ENCODE measurements at places on chromosomes 6 and 20.
A peak's percentile ranks its signal among the peaks of the same experiment; 100 is the strongest.

- DNase-seq: no peak
These were observed 610.9 kb upstream of the MAN1A1 start for GRCh38 chr6:119960456-119960855.

DNA sequence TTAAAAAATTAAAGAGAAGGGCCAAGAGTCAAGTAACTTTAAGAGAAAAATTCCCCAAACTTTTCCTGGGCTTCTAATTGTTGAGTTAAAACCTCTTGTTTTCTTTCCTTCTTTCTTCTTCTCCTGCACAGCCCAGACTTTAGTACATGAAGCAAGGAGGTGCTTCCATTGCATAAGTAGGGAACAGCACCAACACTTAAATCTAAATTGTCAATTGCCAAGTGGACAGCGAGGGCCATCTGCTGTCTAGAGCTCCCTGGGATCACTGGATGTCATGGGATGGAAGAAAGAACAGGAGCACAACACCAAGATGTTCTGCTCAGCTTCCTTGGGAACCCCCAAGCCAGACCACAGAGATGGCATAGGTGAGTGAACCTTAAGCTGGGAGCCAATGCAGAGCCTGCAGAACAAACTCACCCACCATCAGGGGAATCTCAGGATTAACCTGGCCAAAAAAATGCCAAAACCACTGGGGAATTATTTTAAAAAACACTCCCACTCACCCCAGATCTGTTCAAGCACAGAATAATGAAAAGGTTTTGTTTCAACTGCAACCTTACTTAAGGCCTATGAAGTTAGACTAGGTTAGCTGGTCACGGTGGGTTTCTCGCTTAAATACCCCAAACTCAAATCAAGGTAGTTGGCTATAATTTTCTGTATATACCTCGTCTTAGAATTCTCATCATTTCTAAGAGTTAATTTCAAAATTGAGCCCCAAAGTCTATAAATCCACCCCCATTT, 67.8 kb downstream of the TNFRSF21 start:
- DNase-seq: no peak

DNA sequence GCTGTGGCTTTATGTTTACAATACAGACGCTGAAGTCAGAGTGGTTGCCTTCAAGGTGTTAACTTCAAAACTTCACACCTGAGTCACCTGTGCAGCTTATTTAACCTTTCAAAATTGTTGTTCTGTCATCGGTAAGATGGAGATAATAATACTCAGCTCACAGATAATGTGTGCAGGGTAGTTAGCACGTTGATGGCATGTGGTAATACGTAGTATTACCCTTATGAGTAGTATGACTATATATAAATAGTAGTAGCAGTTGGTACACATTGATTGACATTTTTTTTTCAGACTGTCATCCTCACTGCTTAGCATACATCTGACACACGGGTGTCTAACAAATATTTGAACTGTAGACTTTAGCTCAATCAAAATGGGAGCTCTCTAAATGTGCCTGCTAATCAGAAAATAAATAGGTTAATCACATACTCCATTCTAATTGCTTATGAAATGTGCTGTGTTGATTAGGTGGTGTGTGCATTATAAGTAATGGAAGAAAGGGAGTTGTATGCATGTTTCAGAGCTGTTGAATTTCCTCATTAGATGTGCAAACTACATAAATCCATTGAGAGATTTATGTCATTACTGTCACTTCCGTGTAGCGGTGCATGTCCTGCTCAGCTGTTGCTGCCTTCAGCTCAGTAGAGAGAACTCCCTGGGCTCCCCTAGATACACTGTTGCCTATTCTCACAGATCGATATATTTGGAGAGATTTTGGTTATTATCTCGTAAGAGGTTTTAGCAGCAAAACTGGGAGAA, 11.2 kb upstream of the MROH8 start:
- no peak for DNase-seq

DNA sequence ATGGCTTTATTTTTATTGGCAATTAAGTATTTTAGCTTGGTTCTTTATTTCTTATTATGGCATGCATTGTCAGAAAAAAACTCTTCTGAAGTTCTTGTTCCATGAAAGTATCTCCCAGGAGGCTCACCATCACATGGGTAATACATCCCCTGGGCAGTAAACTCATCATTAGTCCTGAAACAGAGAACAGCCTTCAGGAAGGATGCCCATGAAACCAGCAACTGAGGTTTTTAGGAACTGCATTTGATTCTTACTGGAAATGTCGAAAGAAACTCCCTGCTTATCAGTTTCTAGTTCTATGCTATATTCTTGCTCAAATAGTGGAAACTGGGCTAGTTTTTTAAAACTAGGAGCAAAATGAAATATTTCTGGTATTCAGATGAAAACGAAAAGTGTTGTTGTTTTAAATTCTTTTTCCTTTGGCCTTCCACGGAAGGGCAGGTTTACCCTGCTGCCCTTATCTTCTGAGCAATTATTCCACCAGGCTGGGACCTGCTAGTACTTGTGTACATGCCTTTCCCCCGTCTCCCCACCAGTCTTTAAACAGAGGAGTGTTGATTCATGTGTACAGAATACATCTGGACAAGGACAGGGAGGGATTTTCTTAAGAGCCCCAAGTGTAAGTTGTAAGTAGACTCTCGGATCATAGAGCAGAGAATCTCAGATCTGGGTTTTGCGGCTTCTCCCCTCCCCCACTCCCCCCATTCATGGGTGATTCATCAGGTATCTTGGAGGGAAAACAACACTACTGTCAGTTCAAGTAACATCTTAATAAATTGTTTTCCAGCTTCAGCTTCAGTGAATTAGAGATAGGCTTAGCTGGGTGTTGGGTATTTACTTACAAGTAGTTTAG, 81.5 kb downstream of the RTN4IP1 start:
- DNase-seq: no peak

GRCh38 chr20:18001131-18001921, 32.5 kb downstream of the MGME1 start:
- DNase-seq: no peak

DNA sequence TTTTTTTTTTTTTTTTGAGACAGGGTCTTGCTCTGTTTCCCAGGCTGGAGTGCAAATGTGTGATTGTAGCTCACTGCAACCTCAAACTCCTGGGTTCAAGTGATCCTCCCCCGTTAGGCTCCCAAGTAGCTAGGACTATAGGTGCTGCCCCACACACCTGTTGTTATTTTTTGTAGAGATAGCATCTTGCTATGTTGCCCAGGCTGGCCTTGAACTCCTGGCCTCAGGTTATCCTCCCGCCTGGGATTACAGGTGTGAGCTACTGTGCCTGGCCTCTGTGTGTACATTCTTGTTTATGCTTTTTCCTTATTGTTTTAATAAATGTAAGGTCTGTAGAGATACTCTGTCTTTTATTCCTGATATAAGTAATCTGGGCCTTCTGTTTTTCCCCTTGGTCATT, 14.8 kb downstream of the CD2AP start:
- DNase-seq: no peak

DNA sequence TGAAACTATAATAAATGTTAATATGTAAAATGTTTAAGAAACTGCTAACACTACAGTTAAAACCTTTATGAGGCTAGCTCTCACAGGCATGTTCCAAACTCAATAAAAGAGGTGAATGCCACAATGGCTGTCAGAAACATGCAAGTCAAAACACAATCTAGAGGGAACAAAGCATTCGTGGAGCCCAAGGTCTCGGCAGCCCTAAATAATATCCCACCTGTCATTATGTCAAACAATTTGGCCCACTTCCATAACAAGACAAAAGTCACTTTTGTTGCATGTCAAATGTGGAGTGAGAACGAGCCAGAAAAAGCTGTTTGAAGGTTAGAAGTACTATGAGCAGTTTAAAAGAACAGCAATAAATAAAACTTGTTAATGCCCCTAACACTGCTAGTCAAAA, 181.9 kb downstream of the GMDS start:
- no peak for DNase-seq

- DNase-seq: no peak
These were observed 521.4 kb upstream of the JAG1 start for GRCh38 chr20:11195169-11195568.

GRCh38 chr6:110828396-110828795, 13.1 kb upstream of the CDK19 start:
- no peak for DNase-seq

DNA sequence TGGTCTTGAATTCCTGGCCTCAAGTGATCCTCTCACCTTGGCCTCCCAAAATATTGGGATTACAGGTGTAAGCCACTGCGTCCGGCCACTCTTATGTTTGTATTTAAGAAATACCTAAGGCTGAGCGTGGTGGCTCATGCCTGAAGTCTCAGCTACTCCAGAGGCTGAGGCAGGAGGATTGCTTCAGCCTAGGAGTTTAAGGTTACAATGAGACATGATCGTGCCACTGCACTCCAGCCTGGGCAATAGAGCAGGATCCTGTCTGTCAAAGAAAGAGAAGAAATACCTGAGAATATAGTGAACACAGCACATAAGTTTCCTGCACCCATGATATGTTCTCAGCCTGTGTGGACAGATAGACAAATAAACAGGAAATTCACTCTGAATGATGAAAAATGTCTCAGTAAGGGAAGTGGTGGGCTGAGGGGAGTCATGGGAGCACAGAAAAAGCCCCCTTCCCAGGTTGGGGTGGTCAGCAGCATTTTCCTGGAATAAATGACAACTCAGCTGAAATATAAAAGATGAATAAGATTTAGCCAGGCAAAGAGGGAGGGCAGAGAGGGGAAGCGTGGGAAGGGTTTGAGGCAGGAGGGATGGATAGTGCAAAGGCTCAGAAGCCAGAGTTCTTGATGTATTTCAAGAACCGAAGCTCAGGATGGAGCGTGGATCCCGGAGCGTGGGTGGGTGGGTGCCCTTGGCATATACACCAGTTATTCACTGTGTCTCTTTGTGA, 13.8 kb upstream of the MMP9 start:
- peak; percentile 40 for DNase-seq

GRCh38 chr6:17012421-17013225, 89.2 kb upstream of the STMND1 start:
- no peak for DNase-seq

- DNase-seq: peak; percentile 82
These were observed 12.4 kb downstream of the WFDC3 start for GRCh38 chr20:45779011-45779915.

DNA sequence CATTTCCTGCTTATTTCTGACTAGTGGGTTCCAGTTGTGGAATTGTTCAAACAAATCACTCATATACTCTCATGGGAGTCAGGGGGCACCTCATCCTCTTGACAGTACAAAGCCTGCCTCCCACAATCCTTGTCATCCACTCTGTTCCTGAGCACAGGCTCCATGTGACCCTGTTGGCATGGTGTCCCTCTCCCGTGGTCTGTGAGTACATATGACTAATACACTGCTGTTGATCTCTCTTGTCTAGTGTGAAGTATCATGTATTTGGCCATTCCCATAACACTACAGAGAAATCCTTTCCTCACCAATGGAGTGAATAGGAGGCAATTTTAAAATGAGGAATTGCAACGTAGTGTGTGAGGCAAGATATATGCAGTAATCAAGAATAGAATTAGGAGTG, 185.3 kb downstream of the OGFRL1 start:
- no peak for DNase-seq

GRCh38 chr20:57735831-57736737, 26.3 kb upstream of the PMEPA1 start:
- no peak for DNase-seq

DNA sequence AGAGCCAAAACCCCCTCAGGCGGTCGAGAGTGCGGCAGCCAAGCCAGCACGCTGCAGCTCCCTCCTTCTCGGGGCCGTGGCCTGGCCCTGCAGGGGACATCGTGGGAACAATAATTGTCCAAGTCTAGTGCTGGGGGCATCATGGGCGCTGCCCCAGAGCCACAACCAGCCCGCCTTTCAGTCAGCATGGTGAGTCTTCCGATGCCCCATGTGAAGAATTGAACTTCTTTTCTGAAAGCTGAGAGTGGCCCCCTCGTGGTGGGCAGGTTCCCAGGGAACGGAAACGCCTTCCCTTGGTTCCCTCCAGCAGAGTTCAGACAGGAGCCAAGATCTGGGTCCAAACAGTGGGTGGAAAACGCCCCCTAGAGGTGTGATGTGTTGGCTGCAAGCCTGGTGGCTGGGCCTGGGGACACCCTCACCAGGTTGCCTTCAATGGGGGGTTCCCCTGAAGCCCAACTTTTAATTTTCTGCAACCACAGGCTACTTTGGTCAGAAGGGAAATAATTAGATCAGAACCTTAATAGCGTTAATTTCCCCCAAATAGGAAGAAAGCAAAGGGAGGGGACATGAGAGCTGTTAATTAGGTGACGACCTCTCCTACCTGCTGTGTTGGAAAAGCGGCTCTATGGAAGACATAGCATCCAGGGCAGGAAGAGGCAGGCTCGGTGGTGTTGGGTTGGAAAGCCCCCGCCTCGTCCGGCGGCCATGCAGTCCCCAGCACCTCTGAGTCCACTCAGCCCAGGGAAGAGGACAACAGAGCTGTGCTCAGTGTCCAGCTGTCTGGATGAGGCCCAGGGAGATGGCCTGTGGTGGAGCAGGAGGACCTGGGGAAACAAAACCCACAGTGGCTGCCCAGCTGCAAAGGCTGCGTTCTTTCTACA, 4.7 kb upstream of the MRGBP start:
- peak; percentile 90 for DNase-seq

GRCh38 chr6:97150932-97151331, 132.1 kb downstream of the MMS22L start:
- no peak for DNase-seq

GRCh38 chr6:85383042-85383441, 66.8 kb upstream of the NT5E start:
- DNase-seq: no peak

GRCh38 chr6:54716877-54717276, 129.7 kb upstream of the FAM83B start:
- DNase-seq: no peak

DNA sequence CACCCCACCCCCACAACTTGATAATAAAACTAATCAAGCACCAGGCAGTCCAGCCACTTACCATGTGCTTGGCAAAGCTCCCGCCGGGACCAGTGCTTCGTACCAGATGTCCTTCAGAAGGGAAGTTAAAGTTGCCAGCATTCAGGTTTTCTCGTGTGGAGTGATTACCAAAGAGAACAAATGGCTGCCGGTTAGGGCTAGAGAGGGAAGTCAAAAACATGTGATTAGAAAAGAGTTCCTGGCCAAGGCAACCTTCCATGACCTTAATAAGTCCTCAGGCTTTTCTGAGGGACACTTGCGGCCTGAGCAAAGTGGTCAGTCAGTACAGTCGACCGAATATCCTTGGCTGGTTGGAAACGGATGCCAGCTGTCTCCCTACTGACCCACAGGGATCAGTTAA, 67.0 kb downstream of the DNAAF9 start:
- no peak for DNase-seq

- no peak for DNase-seq
These were observed 56.3 kb upstream of the TULP1 start for GRCh38 chr6:35569011-35569461.

GRCh38 chr6:116298973-116299372, 19.2 kb upstream of the TSPYL1 start:
- DNase-seq: no peak
